ENCODE measurements at places on chromosomes 2 and 18. TPM values are rescaled to one million over a fixed set of nuclear protein-coding genes. Genes with fewer than 3 reads are reported as not detected.

GRCh38 chr2:231713730-231714638 lies 5.7 kb downstream of the PTMA start:
- no peak overlapping the region for H3K4me3 ChIP-seq
- peaks cover 30% of the 10 kb centered on the region for H3K36me3 ChIP-seq
- H3K27me3 ChIP-seq = no peaks in the 10 kb centered on the region
- peak; percentile 43 for DNase-seq
- peak overlapping the region; percentile 52 for H3K27ac ChIP-seq
- H3K4me1 ChIP-seq = peaks cover 63% of the 10 kb centered on the region

DNA sequence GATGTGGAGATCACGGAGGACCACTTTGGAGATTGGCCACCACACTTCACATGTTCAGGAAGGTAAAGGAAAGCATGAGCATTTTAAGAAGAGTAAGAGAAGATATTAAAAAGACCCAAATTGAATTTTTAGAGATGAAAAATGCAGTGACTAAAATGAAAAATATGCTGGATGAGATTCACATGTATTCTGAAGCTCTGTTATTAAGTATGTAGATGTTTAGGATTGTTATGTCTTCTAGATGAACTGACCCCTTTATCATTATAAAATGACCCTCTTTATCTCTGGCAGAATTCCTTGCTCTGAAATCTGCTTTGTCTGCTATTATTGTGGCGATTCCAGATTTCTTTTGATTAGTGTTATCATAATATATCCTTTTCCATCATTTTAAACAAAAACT lies 36.0 kb upstream of the DYNC2LI1 start:
- H3K36me3 ChIP-seq = no peaks in the 10 kb centered on the region
- peaks cover 7% of the 10 kb centered on the region for H3K4me1 ChIP-seq
- H3K27me3 ChIP-seq = no peaks in the 10 kb centered on the region
- no peak for DNase-seq
- H3K4me3 ChIP-seq = no peak overlapping the region

- DNase-seq = no peak
- no peak overlapping the region for H3K27ac ChIP-seq
- no peak overlapping the region for H3K4me3 ChIP-seq
- H3K4me1 ChIP-seq = no peaks in the 10 kb centered on the region
- H3K27me3 ChIP-seq = no peaks in the 10 kb centered on the region
Measured at GRCh38 chr2:234427081-234428061, 69.5 kb downstream of the ARL4C start.

GRCh38 chr2:14901737-14902136 lies 269.2 kb downstream of the LRATD1 start:
- H3K27me3 ChIP-seq = no peaks in the 10 kb centered on the region
- no peak overlapping the region for H3K27ac ChIP-seq
- no peaks in the 10 kb centered on the region for H3K4me1 ChIP-seq
- H3K4me3 ChIP-seq = no peak overlapping the region

DNA sequence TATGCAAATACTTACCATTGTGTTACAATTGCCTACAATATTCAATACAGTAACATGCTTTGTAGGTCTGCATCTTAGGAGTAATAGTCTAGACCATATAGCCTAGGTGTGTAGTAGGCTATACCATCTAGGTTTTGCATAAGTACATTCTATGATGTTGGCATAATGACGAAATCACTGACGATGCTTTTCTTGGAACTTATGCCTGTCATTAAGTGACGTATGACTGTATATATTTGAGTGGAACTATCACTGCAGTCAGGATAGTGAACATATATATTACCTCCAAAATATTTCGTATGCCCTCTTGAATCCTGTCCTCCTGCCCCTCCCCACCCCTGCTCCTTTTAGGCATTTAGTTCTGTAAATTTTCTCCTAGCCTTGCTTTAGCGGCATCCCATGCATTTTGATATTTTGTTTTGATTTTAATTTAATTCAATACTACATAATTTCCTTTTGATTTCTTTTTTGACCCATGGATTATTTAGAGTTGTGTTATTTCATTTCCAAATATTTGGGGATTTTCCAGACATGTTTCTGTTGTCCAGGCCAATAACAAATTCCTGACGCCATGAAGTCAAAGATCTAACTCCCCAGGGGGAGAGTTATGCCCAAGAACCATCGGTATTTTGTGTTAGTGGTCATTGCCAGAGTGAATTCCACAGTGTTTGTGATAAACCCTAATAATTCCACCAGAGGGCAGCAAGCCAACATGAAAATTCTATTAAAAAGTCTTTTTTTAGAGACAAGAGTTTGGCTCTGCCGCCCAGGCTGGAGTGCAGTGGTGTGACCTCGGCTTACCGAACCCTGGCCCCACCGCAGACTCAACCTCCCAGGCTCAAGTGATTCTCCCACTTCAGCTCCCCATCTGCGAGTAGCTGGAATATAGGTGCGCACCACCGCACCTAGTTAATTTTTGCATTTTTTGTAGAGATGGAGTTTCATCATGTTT lies 24.2 kb upstream of the CASP8 start:
- H3K27ac ChIP-seq = peak overlapping the region; percentile 23
- peaks cover 22% of the 10 kb centered on the region for H3K36me3 ChIP-seq
- H3K4me3 ChIP-seq = peak overlapping the region; percentile 62
- no peaks in the 10 kb centered on the region for H3K4me1 ChIP-seq
- no peaks in the 10 kb centered on the region for H3K27me3 ChIP-seq
- DNase-seq = peak; percentile 33

DNA sequence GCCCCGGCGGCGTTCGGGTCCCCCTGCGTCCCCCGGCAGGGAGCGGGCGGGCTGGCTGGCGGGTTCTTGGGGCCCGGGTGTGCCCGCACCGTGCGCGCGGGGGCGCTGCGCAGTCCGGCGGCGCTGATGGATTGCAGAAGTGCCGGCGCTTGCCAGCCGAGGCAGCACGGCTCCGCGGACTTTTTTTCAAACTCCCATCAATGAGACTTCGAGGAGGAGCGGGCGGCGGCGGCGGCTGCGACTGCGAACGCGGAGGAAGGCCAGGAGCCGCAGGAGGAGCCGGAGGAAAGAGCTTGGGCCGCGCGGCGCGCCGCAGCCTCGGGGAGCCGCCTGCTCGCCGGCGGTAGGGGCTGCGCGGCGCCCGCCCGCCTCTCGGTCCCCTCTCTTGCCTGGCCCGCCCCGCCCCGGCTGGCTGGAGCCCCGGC lies at the start of gene GLI2:
GLI2 (plus strand) TSS at position 123 of the 425 bp plus-strand sequence. CDS start 61,453 bp downstream, outside the sequence.
- H3K27ac ChIP-seq = no peak within 1 kb of the TSS
- H3K27me3 ChIP-seq = peaks cover 70% of the 10 kb centered on the region
- no peak within 1 kb of the TSS for H3K4me3 ChIP-seq
- no peaks in the 10 kb centered on the region for H3K36me3 ChIP-seq
- H3K4me1 ChIP-seq = peaks cover 11% of the 10 kb centered on the region

DNA sequence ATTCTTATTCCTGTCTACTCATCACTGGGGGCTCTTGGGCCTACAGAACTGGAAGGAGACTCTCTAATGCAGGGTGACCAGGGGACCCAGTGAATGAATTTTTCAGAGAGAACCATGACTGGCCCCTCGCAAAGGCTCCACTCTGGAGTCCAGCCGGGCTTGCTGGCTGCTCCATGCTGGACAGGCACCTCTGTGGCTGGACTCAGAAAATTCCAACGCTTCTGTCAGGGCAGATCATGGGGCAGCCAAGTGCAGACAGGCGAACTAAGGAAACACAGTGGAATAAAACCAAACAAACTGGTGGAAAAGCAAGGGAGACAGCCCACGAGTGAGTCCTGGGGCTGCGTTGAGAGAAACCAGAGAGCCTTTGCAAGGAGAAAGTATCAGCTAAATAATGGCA lies 57.2 kb downstream of the ACAA2 start:
- H3K4me1 ChIP-seq = no peaks in the 10 kb centered on the region
- no peak overlapping the region for H3K4me3 ChIP-seq
- no peak overlapping the region for H3K27ac ChIP-seq
- no peaks in the 10 kb centered on the region for H3K36me3 ChIP-seq
- no peak for DNase-seq

- H3K27me3 ChIP-seq = no peaks in the 10 kb centered on the region
- H3K36me3 ChIP-seq = no peaks in the 10 kb centered on the region
- no peaks in the 10 kb centered on the region for H3K4me1 ChIP-seq
- H3K4me3 ChIP-seq = no peak overlapping the region
- H3K27ac ChIP-seq = no peak overlapping the region
Measured at GRCh38 chr2:160730296-160730995, 236.8 kb upstream of the RBMS1 start.

DNA sequence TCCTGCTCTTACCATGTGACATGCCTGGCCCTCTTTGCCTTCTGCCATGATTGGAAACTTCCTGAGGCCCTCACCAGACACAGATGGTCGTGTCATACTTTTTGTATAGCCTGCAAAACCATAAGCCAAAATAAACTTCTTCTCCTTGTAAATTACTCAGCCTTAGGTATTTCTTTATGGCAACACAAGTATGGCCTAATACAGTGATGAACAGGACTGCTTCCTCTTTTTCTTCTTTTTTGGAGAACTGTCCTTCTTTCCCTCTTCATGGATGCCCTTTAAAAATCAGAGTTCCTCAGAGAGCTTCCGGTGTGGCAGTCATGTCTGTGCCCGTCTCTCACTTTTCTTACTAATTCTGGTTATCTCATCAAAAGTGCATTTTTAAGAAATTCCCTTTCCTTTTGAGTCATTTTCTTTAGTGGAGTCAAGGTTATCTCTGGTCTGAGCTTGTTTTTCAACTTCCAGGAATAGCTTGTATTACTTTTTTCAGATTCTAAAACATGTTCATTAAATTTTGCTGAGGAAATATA lies 9.2 kb upstream of the IL1A start:
- H3K4me1 ChIP-seq = peaks cover 31% of the 10 kb centered on the region
- no peaks in the 10 kb centered on the region for H3K27me3 ChIP-seq
- no peak overlapping the region for H3K4me3 ChIP-seq

GRCh38 chr2:202158796-202159195 lies 79.6 kb downstream of the SUMO1 start:
- DNase-seq = no peak
- H3K36me3 ChIP-seq = no peaks in the 10 kb centered on the region
- peaks cover 3% of the 10 kb centered on the region for H3K27me3 ChIP-seq
- H3K4me1 ChIP-seq = no peaks in the 10 kb centered on the region
- H3K4me3 ChIP-seq = no peak overlapping the region

DNA sequence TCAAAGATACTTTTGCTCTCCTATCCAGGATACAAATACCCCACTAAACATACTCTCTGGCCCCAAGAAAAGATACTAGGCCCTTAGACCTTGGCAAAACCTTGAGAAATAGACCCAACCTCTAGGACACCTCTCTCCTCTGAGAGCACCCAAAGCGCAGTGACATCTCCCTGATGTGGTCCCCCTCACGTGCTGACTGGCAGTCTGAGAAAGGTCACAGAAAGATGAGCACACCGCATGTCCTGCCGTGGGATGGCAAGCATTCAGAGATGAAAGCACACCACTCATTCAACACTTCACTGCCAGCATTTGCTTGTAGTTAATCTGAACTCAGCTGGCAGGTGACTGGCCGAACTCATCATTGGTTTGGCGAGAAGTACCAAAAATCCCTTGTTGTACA lies 6.1 kb upstream of the TBC1D8 start:
- H3K4me3 ChIP-seq = no peak overlapping the region
- no peaks in the 10 kb centered on the region for H3K36me3 ChIP-seq
- no peak overlapping the region for H3K27ac ChIP-seq
- H3K4me1 ChIP-seq = no peaks in the 10 kb centered on the region
- no peak for DNase-seq
- peaks cover 43% of the 10 kb centered on the region for H3K27me3 ChIP-seq

GRCh38 chr2:65919550-65920188 lies 487.3 kb upstream of the SPRED2 start:
- no peak overlapping the region for H3K4me3 ChIP-seq
- H3K27ac ChIP-seq = no peak overlapping the region
- no peaks in the 10 kb centered on the region for H3K36me3 ChIP-seq
- H3K27me3 ChIP-seq = no peaks in the 10 kb centered on the region
- H3K4me1 ChIP-seq = peaks cover 5% of the 10 kb centered on the region
- no peak for DNase-seq

- H3K36me3 ChIP-seq = no peaks in the 10 kb centered on the region
- no peak overlapping the region for H3K27ac ChIP-seq
- no peak overlapping the region for H3K4me3 ChIP-seq
- no peaks in the 10 kb centered on the region for H3K4me1 ChIP-seq
- no peak for DNase-seq
Measured at GRCh38 chr2:161044095-161044865, 115.9 kb upstream of the TANK start.

SPP2 gene
- total RNA-seq = not detected

AGFG1 gene
- total RNA-seq = 51.3 TPM

SPDYA gene
- 0.16 TPM for total RNA-seq

EFHD1 gene
- total RNA-seq = 5.2 TPM

DDX18 gene
- 120 TPM for total RNA-seq

LOXHD1 gene
- not detected for total RNA-seq

CHRNG gene
- not detected for total RNA-seq

MAP2 gene
- total RNA-seq = 0.13 TPM

Measured in K562 (cell line).